ENCODE measurements at places on chromosomes 7 and 10.

DNA sequence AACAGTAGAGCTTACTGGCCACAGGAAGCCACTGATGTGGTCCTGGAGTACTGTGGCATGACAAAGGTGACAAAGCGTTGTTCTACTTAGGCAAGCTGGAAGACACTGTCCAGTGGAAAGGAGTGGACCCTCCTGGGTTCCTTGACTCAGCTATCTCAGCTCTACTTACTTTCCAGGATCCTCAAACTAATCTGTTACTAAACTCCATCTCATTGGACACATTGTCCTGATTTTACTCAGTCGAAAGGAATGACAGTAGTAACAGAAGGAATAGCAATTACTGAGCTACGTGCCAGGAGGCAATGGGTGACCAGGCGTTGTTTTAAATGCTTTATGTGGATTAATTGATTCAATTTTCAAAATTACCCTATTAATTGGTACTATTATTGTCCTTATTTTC is 41.6 kb downstream of the ABLIM1 start:
- DNase-seq, result no peak

DNA sequence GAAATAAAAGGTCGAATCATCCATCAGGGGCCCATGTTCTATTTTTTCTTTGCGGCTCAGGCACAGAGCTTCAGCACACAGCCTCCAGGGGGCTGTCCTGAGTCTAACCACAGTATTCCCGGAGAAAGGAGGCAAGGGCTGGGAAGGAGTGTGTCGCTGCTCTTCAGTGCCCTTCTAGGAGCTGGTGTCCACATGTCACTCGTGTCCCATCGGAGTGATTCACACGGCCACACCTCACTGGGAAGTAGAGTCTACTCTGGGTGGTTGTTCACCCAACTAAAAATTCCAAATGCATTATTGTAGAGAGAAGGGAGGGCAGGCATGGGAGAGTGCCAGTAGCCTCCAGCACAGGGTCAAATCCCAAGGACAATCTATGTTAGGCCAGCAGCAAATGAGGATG is 114.8 kb upstream of the LANCL2 start:
- DNase-seq, result no peak

GRCh38 chr10:129517680-129518057 is 50.6 kb downstream of the MGMT start:
- DNase-seq, result no peak

DNA sequence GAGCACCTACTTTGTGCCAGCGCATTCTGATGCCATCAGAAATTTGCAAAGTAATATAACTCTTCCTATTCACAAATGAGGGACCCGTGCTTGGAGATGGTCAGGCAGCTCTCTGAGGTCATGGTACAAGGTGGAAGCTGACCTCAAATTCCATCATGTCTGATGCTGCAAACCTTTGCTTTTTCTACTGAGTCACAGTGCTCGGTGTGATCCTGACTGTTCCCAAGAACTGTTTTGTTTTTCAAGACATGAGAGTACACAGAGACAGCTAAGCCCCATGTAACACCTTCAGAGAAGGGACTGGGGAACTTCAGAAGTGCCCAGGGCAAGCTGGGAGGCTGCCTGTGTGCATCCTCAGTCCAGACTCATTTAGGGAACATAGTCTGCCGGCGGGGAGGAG is 111.3 kb downstream of the FRMD4A start:
- no peak for DNase-seq

GRCh38 chr10:93680412-93681047 is 21.9 kb downstream of the FRA10AC1 start:
- DNase-seq, result no peak

GRCh38 chr10:50063100-50063499 is 4.7 kb upstream of the WASHC2A start:
- DNase-seq, result no peak

DNA sequence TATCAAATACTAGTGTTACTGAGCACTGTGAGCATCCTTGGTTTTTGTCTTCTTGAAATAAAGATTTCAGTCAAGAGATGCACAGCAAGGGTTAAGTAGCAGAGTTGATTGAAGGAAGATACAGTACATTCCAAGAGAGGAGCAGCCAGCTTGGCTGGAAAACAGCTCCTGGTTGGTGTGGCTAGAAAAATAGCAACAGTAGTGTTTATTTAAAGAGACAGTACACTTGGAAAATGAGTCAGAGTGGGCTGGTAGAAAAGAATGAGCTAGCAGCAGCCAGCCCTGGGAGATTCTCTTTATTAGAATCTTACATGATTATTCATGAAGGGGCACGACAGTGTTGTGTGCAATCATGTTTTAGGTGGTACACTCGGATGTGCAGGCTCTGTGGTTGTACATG is 1016.4 kb upstream of the SORCS1 start:
- DNase-seq, result no peak
